Right lung (tissue), 10 donors: ENCODE measurements at places on chromosomes 2 and 18.

- DNase-seq, result peak; percentile 79
Measured at GRCh38 chr2:54559593-54560145, 103.5 kb downstream of the SPTBN1 start.

GRCh38 chr2:238714038-238714528 lies 133.8 kb upstream of the TWIST2 start:
- no peak for DNase-seq

DNA sequence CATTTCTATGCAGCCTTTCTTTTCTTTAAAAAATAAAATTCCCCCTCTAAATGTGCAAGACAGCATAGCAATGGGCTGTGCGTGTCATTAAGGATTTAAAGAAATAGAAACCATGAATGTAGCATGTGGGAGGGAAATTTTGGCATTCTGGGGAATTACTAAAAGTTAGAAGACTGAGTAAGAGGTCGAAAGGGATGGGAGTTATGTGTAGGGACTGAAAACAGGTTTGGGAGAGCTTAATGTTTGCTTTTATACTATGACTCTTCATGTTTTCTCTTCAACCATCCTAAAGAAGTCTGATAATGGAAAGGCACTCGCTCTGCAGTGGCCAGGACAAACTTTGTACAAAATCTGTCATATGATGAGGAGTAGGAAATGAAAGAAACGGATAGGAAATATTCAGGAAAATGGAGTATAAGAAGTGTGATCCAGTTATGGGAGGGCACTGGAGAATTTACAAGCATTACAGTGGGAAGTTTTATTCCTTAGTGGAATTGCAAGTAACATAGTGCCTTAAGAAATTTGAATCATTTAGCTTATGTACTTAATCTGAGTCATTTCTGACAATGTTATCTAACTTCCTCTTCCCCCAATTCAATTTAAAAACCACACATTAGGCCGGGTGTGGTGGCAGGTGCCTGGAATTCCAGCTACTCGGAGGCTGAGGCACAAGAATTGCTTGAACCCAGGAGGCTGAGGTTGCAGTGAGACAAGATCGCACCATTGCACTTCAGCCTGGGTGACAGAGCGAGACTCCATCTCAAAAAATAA lies 20.6 kb downstream of the TMEM87B start:
- no peak for DNase-seq

DNA sequence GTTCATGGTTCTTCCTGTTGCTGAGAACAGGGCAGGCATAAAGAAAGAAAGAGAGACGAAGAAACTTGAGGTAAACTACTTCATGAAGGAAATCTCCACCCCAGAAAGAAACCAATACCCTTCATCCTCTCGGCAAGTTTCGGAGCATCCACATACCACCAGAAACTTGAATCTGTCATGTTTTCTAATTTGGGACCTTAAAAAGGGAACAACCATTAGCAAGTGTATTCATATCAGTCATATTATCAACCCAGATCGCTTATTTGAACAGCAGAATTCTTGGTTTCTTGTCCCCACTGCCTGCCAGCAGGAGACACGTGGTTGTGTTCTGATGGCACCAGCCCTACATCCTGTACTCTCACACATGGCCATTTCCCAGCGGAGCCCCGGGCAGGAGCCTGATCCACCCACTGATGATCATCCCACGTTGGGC lies 53.2 kb upstream of the FZD7 start:
- no peak for DNase-seq

- DNase-seq, result no peak
Measured at GRCh38 chr2:26861610-26862224, 13.8 kb downstream of the DPYSL5 start.

DNA sequence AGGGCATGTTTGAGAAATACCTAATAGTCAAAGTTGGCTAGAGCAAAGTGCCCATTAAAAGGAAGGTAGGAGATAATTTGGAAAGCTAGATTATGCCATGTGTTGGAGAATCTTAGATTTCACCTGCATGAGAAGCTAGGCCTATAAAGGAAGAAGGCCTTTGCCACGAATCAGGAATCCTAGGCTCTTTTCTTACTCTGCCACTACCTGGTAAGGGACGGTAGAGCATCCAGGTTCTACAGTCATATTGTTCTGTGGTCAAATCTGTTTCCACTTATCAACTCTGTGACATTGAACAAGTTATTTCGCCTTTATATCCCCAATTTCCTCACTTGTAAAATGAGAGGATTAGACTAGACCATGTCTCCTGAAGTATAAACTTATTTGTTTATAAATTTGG lies 3.6 kb upstream of the KCNJ3 start:
- no peak for DNase-seq

DNA sequence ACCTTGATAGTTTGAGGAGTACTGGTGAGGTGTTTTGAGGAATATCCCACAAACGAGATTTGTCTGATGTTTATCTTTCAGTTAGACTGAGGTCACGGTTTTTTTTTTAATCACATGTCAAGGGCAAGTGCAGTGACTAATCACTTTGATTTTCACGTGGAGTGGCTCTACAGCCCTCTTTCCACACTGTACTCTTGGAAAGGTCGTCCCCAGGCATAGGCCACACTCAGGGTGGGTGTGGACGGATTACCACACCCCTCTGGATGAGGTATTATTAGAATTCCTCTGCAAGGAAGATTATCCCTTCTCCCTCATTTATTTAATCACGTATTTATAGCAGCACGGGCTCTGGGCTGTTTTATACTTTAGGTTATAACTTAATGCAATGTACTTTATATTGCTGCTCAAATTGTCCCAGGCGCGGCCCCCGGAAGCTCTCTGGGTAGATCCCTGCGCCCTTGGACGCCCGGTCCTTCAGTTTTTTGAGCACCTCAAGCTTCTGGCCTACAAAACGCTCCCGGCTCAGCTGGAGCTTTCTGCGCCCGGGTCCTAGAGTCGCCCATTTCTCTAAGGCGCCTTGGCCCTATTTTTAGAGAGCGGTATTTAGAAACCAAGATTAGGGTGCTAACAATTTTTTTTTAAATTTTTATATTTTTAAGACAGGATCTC lies 515 bp upstream of the PLEKHB2 start:
- no peak for DNase-seq

- DNase-seq, result no peak
Measured at GRCh38 chr2:241678307-241678706, 8.3 kb downstream of the DTYMK start.

DNA sequence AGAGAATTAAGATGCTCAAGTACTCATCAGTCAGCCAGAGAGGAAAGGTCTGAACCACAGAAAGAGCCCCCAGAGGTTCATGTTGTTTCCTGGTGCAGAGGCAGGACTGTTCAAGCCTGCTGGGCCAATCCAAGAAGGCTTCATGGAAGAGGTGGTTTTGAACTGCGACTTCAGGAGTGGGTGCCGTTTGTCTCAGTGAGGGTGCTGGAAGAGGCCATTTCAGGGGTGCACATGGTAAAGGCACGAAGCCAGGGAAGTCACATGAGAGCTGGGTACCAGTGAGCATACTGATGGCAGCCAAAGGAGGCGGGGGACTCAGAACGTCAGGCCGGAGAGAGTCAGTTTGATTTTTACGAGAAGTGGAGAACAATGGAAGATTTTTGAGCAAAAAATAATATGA lies 55.5 kb downstream of the EMILIN2 start:
- no peak for DNase-seq

DNA sequence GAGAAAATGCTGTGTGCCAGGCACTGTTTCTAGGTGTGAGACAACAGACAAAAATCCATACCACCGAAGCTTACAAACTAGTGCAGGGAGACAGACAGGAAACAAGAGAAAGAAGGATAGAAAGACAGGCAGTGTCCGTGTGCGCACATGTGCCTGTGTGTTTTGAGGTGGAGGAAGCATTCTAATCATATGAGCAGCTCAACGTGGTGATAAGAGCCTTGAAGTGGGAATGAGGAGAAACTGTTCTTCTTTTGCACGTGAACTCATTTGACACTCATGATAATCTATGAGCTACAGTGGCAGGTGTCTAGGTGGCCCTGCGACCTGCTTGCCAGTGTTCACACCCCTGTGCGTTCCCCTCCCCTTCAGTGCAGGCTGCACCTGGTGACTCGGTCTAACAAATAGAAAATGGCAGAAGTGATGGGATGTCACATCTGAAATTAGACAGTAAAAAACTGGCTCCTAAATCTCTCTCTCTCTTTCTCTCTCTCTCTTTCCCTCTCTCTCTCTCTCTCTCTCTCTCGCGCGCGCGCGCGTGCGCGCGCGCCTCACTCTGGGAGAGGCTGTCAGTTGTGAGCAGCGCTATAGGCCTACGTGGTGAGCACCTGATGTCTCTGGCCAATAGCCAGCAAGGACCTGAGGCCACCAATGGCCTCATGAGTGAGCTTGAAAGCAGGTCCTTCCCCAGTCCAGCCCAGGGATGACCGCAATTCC lies 74.8 kb downstream of the EN1 start:
- no peak for DNase-seq

DNA sequence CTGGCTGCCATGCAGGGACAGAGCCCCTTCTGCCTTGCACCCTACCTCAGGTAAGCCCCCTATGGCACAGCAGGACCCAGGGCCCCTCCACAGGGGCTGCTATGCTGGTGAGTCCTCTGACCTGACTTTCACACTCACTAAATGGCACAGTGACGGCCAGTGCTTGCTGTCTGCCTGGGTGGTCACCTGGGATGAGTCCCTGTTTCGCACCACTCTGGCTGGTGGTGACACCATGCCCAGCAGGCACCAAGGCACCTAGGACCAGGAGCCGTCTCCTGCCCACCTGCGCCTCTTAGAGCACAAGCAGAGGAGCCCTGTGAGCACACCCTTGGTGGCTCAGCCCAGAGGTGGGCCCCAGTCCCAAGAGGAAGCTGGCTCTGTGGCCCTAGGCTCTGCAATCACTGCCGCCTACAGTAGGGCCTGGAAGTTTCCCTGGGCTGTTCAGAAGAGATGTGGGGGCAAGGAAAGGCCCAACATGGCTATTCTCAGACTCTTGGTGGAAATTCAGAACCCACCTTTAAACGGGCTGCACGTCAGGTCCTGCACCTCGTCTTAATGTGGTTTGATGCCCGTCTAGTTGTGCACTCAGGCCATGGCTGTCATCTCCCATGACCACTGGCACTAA lies 96.0 kb downstream of the PLB1 start:
- no peak for DNase-seq

- peak; percentile 35 for DNase-seq
Measured at GRCh38 chr18:21904856-21905255, 164.3 kb downstream of the MIB1 start.

DNA sequence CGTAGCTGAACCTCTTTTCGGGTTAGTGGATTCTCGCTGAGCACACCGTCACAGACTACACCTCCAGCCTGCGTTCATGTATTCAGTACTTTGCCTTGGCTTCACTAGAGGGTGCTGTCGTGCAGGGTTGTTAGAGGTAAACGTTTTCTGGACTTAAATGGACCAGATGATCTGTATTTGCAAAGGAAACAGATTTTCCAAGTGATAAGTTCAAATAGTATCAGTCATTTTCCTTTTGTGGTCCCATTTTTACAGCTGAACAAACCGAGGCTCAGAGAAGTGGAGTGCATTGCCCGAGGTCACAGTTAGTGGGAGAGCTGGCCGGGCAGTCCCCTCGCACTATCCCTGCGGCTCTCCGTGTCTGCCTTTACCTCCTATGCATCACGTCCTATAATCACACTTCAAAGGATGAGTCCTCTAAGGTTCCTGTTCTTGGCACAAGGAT lies 125.9 kb downstream of the MAP4K4 start:
- no peak for DNase-seq

DNA sequence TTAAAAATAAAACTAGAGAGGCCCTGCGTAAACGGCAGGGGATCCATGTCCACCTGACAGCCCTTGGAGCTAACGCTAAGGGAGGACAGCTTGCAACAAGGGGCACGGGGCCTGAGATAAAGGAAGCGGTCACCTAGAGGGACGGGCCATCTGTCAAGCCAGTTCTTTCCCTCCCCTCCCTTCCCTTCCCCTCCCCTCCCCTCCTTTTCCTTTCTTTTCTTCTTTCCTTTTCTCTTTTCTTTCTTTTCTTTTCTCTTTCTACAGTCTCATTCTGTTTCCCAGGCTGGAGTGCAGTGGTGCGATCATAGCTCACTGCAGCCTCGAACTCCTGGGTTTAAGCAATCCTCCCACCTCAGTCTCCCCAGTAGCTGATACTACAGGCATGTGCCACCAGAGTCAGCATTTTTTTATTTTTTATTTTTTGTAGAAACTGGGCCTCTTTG lies 34.5 kb upstream of the CTAGE1 start:
- DNase-seq, result no peak

- DNase-seq, result no peak
Measured at GRCh38 chr2:126802316-126802715, 96.4 kb upstream of the TEX51 start.

DNA sequence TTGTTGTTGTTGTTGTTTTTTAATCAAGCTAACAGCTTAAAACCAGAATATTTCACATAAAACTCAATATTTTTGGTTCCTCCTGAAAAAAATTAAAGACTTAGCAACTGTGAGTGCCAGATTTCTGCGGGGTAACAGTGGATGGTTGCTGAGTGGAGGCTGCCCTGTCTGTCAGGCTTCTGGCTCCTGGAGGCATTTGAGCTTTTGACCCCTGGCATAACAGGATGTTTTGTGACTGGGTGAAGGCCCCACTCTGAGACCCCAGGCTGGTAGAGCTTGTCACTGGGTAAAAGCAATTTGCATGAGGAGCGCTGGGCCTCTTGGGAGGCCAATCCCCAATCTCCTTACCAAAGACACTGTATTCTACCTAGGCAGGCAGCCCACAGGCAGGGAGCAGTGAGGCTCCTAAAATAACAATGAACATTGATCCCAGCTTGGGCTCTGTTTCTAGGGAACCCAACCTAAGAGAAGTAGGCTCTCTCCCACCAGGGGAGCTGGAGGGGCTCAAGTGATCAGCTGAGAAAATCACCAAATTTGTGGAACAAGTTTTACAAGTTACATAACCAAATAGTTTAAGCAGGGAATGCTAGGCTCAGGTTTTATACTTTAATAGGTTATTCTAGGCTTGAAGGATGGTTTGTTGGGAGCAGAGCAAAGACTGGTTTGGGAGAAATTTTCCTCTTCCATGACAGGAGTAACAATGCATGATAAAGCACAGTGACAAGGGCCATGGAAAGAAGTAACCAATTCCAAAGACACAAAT lies 5.9 kb upstream of the SPRED2 start:
- no peak for DNase-seq

DNA sequence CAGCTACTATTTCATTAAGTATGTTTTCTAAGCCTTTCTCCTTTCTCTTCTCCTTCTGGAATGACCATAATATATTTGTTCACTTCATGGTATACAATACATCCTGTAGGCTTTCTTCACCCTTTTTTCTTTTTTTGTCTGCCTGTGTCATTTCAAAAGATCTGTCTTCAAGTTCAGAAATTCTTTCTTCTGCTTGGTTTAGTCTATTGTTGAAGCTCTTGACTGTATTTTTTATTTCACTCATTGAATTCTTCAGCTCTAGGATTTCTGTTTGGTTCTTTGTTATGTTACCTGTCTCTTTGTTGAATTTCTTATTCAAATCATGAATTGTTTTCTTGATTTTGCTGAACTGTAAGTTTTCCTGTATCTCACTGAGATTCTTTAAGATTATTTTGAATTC lies 109.9 kb downstream of the TMEM131 start:
- DNase-seq, result no peak

GRCh38 chr2:85539361-85540132 lies 579 bp downstream of the MAT2A start:
- DNase-seq, result peak; percentile 83

DNA sequence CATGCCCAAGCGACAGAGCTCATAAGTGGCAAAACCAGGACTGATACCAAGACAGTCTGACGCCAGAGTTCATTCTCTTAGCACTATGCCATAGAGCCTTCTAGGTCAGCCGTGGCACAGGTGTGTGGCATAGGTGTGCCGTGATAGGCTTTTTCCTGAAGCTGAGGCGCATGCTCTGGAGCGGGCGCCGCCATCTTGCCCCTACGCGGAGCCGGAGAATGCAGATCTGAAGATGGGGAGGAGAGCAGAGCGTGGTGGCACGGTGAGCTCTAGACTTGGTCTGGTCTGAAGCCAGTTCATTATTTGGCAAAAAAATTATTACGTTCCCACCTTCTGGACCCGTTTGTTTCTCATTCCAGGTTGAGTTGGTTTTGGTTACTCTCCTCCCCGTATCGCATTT lies 16.6 kb downstream of the MCFD2 start:
- DNase-seq, result no peak
